ENCODE measurements at places on chromosomes 2 and 18.
A peak's percentile ranks its signal among the peaks of the same experiment; 100 is the strongest.

- DNase-seq, result no peak
These were observed 36.0 kb downstream of the SULT1C2 start for GRCh38 chr2:108324531-108325255.

DNA sequence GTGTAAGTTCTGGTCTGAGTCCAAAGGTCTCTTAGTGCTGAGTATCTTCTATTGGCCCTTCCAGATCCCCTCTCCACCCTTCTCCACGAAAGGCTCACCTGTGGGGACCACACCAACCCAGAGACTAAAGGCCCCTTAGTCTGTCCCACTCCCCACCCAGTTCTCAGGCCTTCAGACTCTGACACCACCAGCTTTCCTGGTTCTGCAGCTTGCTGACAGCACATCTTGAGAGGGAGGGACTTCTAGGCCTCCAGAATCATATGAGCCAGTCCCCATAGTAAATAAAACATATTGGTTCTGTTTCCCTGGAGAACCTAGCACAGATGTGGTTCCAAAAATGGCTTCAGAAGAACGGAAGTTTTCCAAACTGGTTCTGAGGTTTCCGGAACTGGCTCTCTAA lies 38.5 kb upstream of the KLF11 start:
- DNase-seq, result no peak

GRCh38 chr18:34592961-34593382 lies 117.1 kb upstream of the DTNA start:
- no peak for DNase-seq

DNA sequence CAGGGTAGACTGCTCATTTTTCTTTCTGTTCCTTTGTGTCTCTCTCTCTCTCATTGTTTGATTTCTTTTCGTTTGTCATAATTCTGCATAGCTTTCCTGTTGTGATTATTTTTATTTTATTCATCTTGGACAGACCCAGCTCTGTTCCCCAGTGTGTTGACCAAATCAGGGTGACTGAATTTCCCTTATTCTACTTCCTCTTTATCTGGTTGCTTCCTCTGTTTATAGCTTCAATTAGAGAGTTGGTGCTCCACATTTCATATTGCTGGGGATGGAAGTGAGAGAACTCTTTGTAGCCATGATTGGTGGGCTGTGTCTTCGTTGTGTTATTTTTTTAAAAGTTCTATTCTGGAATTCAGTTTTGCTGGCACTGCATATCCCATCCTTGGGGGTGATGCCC lies 19.1 kb downstream of the PROKR1 start:
- DNase-seq, result no peak

DNA sequence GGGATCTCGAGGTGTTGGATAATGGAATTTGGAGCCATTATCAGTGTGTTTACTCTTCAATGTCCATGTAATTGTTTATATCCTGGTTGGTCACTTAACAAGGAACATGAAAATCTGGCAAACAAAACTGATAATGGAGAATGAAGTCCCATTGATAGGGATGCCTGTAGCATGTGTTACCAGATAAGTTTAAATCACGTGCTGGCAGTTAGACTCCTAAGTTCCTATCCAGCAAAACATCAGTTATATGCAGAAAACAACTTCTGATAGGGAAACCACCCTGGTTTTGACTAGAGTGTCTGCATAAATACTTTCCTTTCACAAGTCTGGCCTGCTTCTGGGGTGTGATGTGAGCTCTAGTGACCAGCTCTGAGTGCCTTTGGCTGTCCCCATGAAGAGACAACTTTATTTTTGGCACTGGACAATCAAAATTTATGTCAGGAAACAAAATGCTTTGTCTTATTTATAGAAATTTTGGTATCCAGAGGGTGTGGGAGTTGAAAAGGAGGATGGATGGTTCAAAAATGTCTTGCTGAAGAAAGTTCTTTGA lies 82.0 kb downstream of the FHOD3 start:
- no peak for DNase-seq

DNA sequence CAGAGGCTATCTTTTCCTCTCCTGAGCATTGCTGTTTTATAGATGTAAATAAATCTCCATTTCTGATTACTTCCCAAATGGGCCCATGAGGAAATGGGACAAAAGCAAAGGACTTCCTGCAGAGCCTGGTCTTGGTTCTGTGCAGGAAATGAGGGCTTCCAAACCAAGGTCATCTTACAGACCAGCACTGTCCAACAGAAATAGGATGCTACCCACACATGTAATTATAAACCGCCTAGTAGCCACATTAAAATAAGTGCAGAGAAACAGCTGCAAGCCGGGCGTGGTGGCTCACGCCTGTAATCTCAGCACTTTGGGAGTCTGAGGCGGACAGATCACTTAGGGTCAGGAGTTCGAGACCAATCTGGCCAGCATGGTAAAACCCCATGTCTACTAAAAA lies 6.2 kb downstream of the TTL start:
- DNase-seq, result no peak

- DNase-seq, result no peak
These were observed 44.5 kb downstream of the MAP3K2 start for GRCh38 chr2:127343277-127343676.

DNA sequence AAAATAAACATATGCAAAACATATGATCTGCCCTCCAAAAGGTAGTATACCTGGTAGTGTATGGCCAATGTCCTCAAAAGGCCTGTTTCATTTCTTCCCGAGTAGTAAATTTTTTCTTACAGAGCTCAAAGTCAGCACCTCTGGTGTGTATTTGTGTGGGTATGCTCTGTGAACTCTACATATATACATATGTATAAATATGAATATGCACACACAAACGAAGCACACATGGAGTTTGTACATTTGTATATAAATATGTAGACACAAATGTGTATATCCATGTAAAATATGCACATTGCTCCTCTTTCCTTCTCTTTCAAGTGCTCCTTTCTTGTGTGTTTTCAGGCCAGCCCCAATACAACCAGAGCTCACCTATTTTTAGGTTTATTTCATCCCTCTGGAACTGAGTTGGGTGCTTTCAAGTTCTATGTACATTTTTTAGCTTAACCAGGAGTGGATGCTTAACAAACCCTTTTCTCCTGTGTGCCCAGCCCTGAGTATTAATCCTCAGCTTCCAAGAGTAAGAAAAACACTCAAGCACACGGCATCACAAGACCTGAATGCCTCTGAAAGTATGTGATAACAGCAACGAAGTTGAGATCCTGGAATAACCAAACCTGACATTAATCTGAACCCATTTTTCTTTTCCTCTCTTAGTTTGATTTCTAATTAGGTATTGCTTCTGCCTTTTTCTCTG lies 12.2 kb upstream of the GALNT5 start:
- DNase-seq, result no peak

GRCh38 chr18:58499527-58500221 lies 129.2 kb downstream of the ALPK2 start:
- no peak for DNase-seq

GRCh38 chr2:3377279-3377611 lies 373 bp downstream of the EIPR1 start:
- DNase-seq, result no peak

DNA sequence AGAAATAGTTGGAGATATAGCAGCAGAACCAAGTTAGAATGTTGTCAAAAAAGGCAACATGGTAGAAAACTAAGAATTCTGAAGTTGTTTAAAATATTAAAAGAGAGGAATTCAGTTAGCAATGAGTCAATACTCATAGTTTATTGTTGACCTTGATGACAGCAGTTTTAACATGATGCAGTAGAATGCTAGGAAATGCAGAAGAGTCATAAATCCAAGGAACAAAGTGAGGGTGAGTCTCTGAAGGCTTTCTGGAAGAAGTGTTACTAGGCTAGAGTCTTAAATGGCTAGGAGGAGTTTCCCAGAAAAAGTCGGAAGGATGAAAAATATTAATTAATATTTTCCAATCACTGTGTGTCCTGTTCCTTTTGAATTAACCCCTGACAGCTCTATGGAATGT lies 807.3 kb downstream of the TSN start:
- no peak for DNase-seq

GRCh38 chr2:230184727-230185578 lies 34.8 kb downstream of the SP110 start:
- DNase-seq, result no peak

GRCh38 chr2:237025090-237025865 lies 60.4 kb upstream of the COPS8 start:
- DNase-seq, result no peak

- DNase-seq, result no peak
These were observed 47.9 kb upstream of the KCNF1 start for GRCh38 chr2:10863837-10864236.

DNA sequence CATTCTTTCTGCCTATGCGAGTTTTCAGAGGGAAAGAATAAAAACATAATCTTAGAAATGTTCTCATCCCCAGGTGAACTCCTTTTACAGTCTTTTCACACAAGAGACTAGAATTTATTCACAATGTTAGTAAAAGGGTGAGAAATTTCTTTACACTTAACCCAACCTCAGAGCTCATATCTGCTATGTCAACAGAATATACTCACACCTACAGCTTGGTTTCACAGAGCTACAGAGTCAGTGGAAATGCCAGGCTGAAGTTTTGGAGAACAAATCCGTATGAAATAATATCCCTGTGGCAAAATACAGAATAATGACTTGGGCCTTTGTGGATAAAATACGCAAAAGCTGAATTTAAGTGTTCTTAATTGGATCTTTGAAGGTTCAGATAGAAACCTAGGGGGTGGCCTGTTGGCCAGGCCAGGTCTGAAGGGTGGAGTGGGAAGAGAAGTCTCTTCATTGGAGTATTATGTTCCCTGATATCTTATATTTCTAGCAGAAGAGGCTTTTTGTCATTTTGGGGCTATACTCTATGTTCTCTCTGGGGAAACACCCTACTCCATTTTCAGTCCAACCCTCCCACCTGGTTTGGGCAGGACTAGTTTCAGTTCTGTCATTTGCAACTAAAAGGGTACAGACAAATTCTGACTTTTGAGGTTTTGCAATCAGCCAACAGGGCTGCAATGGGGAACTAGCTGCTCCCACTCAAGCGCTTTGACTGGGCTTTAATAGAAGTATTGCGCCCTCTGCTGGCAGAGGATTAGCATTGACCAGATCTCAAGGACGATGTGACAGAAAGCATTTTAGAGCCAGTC lies 25.7 kb downstream of the FBXO48 start:
- DNase-seq, result peak; percentile 70

DNA sequence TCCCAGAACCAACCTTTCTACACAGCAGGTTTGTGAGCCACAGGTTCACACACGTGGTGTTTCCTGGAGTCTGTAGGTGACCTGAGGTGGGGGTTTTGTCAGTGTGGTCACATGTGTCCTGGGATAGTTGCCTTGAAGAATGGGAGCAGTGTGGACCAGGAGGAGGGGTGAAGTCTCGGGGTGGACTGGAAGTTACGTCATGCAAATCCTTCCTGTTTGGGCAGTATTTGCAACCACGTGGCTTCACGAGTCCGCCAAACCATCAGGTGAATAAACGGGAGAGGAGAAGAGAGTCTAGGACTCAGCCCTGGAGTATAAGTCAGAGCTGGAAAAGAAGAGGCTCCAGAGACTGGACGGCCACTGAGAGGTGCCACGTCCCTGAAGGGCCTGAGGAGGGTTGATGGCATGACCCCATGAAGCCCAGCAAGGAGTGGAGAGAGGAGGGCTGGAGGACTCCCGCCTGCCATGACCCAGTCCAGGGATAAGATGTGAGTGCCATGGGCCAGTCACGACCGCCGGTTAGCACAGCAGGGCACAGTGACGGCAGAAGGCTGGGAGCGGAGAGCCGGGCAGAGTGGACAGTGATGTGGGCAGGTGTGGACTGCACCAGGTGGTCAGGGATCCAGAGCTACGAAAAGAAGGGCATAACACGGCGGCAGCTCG lies 16.5 kb downstream of the LPIN1 start:
- DNase-seq, result no peak

DNA sequence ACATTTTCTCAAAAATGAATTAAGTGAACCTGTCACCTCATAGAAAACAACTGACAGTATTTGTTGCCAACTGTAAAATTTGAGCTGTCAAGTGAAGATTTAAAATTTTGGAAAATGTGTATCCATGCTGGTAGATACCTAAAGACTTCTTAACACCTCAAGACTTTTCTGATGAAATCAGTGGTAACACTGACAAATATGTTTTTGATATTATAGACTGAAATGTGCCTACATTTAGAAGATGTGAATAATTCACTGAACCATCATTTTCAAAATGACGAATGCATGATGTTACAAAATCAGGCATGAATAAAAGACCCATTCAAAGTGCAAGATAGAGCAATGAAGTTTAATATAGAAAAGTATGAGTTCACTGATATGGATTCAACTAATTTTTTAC lies 51.5 kb upstream of the ASPRV1 start:
- DNase-seq, result no peak

DNA sequence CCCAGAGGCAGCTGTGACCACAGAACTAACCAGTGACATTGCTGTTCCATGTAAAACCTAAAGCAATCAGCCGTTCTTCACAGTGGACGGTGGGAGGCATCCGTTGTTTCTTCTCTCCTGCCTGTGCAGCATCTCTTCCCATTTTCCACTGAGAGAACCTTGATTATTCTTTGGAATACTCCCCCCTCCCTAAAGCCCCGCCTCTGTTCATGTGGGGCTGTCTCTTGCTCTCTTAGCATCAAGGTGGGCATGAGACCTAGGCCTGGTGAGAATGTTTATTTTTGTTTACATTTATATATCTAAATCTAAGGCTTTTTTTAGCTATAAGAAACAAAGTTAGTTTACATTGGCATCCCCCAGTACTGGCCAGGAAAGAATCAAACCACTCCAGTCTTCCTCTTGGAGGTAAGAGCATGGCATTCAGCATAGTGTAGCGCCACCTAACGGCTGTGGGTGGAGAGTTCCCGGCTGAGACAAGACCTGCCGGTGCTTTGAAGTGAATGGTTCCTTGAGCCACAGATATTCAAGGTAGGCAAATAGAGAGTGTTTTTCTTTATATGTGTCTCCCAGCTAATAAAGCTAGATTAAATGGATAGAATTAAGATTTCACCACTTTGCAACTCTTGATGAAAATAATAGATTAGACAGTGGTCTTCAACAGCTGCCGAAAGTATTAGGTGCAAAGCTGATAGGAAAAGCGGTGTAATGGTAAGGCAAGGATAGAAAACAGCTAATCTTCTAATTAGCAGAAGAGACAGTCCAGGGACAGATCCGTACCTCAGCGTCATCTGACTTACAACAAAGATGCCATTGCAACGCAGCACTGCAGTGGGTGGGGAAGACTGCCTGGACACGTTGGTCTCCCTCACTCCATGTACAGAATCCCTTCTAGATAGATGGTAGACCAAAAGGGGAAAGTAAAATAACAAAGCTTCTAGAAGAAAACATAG lies 219.6 kb upstream of the RAB12 start:
- DNase-seq, result no peak
